ENCODE measurements at places on chromosomes 12 and 14.

- DNase-seq: no peak
These were observed 1.5 kb downstream of the HIF1A start for GRCh38 chr14:61696753-61697318.

DNA sequence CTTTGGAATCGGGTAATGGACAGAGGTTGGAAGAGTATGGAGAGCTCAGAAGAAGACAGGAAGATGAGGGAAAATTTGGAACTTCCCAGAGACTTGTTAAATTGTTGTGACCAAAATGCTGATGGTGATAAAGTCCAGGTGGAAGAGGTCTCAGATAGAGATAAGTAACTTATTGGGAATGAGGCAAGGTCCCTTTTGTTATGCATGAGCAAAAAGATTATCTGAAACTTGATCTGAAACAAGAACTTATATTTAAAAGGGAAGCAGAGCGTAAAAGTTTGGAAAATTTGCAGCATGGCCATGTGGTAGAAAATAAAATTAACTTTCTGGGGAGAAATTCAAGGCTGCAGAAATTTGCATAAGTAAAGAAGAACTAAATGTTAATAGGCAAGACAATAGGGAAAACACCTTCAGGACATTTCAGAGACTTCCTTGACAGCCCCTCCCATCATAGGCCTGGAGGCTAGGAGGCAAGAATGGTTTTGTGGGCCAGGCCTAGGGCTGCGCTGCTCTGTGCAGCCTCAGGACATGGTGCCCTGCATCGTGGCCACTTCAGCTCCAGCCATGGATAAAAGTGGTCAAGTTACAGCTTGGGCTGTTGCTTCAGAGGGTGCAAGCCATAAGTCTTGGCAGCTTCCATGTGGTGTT, 425.7 kb upstream of the PRICKLE1 start:
- no peak for DNase-seq

DNA sequence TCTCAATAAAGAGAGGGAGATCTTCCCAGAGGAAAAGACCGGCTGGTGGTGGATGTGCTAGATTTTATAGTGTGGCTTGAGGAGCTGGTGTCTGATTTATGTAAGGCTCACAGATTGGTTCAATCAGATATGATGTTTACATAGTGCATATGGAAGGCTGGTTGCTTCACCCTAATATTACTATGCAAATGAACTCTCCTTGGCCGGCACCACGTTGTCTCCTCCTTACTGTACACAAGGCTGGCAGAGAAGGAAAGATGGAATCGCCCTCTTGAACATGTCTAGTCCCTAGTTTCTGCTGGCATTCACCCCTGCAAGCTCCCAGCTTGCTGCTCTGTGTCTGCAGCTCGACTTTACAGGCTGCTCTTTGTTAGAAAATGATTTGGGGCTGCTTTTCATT, 8.9 kb downstream of the FAM186A start:
- no peak for DNase-seq

GRCh38 chr12:11748903-11749302, 99.4 kb downstream of the ETV6 start:
- no peak for DNase-seq

GRCh38 chr12:65522956-65523860, 244.7 kb downstream of the MSRB3 start:
- DNase-seq: no peak

GRCh38 chr12:103877934-103878510, 37.0 kb upstream of the NT5DC3 start:
- peak; percentile 58 for DNase-seq

- DNase-seq: no peak
These were observed 2.7 kb downstream of the ARL6IP4 start for GRCh38 chr12:122982963-122983788.

GRCh38 chr12:77049767-77050353, 15.5 kb downstream of the E2F7 start:
- no peak for DNase-seq

- no peak for DNase-seq
These were observed 145.5 kb upstream of the IGF1 start for GRCh38 chr12:102625819-102626218.

- DNase-seq: peak; percentile 23
These were observed 40.7 kb downstream of the TPCN1 start for GRCh38 chr12:113261847-113262470.

DNA sequence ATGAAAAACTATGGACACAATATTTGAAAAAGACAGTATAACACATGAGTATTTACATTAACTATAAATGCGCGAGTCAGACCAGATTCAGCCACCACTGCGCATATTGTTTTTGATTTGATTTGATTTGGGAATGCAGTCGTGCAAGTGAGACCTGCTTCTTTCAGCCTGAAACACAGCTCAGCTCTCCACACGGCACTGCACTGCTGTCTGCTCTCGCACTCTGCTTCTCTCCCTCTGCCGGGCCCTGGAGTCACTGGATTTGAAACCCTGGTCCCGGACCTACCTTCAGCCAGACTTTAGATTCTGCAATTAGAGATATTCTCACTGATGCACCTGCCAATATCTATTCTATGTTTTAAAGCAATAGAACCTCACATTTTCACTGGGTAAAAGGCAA, 143.9 kb upstream of the TMEM132C start:
- DNase-seq: no peak

- no peak for DNase-seq
These were observed 16.1 kb upstream of the RPLP0 start for GRCh38 chr12:120216742-120217605.

GRCh38 chr12:1290716-1291115, 299.7 kb downstream of the ERC1 start:
- DNase-seq: no peak

DNA sequence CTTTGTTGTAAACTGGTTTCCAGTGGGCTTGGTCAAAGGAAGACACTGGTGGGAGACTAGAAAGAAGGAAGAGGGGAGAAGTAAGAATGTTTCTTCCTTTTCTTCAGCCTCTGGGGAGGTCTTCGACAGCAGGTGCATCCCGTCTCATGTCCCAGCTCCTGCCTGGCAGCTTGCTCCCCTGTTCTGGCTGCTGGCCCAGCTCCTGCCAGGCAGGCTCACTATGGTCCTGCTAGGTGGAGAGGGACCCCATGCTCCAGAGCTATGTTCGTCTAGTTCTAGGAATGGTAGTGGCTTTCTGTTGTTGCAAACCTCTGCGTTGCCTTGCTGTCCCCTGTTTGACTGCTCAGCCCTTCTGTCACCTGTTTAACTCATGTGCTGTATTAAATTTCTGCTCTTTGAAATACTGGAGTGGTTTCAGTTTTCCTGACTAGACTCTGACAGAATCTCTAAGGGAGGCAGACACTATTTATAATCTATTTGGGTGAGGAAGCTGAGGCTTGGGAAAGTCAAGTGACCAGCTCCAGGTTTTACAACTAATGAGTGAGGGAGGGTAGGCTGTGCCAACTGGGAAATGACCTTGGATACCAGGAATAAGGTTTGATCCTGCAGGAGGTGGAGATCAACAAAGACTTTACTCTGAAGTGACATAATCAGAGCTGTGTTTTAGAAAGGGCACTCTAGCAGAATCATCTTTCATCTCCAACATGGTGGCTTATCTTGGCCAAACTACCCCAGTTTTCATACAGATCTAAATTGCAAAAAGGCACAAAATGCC, 94.7 kb upstream of the DDHD1 start:
- DNase-seq: no peak

DNA sequence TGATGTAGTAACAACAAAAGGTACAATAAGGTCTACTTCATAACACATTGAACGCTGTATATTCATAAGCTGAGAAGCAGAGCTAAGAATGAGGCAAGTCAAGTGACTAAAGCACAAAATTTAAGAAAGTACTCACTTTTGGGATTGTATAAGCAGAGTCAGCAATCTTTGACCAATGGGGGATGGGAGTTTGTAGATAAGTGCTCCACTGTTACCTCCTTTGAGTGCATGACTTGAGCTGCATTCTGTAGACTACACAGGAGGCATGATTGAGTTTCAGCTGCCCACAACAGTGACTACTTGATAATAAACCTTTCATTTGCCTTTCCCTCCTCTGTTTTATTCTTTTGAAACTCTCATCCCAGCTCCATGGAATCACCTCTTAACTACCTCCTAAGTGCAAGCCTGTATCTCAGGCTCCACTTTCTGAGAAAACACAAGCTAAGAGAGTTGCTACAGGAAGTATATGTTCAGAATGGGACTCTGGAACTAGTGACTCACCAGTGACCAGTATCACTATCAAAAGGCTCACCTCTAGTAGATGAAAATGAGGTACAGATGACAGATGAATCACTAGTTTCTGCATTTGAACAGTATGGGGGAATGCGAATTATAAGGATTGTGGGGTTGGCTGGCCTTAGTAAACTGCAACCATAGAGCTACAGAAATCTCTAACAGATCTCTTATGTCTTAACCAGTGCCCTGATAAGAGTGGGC, 49.2 kb downstream of the SLC35F4 start:
- DNase-seq: no peak

DNA sequence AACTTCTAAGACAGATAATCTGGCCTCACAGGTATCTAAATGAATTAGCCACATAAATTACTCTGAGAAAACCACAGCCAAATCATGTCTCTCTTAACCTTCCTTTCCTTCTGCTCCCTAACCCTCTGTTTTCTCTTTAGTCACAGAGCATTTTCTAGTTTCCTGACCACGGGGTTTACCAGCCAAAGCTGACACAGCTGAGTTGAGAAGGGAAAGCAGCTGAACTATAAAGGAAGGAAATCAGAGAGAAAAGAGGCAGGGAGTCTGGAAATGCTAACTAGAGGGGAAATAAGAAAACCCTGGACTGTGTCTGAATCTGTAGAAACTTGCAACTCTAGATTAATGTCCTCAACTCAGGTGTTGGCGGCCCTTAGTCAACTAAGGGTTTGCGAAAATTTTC, 24.4 kb downstream of the ANKS1B start:
- DNase-seq: no peak

DNA sequence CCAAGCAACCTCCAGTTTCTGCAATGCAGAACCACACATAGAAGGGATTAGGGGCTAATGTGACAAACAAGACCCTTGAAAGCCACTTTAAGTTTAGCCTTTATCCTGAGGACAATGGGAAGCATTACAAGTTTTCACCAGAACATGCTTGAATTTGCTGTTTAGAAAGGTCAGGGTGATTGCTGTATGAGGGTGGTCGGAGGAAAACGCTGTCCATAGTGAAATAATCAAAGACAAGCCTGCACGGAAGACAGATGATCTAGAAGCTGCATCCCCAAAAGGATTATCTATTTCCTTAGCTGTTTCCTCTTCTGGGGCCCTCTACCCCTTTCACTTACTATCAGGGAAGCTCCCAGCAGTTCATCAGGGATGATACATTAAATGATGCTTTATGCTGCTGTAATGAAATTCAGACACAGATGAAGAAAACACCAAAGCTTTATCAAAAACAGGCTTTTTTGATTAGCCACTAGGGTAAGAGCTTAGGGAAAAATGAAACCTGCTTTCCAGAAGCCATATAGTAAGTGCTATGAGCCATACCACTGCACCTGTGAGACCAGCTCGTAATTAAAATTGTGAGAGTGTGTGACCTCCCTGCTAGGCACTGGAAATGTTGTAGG, 6.5 kb downstream of the HAL start:
- no peak for DNase-seq

- no peak for DNase-seq
These were observed 78.9 kb upstream of the RESF1 start for GRCh38 chr12:31880340-31880739.

GRCh38 chr14:98548071-98548686, 723.8 kb downstream of the BCL11B start:
- peak; percentile 13 for DNase-seq

DNA sequence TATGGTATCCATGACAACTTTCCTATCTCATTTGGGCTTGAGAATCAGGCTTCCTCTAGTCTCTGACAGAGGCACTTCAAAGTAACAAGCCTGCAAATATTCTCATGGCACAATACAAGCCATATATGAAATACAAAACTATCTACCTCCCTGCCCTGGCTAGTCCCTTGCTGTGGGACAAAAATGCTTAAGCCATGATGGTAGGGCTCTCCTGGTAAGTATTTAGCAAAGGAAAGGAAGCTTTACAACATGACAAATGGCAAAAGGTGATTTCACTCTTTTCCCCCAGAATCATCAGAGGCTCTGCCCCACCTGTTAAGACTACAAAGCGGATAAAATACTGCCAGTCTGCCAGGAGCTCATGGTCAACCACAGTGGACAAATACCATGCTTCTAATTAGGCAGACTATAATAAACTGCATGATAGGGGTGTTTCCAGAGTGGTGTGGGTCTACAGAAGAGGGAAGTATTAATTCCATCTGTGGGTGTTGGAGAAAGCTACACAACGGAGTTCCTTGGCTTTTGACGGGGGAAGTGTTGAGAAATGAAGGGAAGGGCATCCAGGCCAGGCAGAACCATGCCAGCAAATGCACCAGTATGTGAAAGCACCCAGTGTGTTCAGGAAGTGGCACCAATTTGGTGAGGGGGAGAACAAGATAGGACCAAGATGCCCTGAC, 92.9 kb downstream of the SPTSSA start:
- no peak for DNase-seq

GRCh38 chr14:38405851-38406635, 150.2 kb upstream of the CLEC14A start:
- DNase-seq: no peak

GRCh38 chr12:120928864-120929652, 24.9 kb upstream of the SPPL3 start:
- DNase-seq: no peak

DNA sequence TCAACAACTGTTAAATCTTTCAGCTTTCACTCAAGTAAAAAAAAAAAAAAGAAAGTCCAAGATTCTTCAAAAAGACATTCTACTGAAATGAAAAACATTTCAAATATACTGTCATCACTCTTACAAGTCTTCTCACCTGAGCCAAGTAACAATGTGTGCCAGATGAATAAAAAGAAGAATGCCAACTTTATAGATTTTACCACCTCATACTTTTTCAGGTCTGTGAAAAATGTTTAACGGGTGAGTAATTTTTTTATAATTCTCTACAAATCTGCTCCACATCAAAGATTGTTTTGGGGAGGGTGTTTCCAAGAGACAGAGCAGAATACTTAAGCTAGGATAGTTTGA, 181.0 kb upstream of the BMP4 start:
- DNase-seq: no peak

- DNase-seq: no peak
These were observed 24.7 kb upstream of the OR6J1 start for GRCh38 chr14:22668863-22669262.

GRCh38 chr14:94451091-94451771, 1.4 kb downstream of the SERPINA11 start:
- DNase-seq: no peak

- no peak for DNase-seq
These were observed 579 bp upstream of the CLMN start for GRCh38 chr14:95320078-95320895.

- no peak for DNase-seq
These were observed 587.7 kb downstream of the RPL10L start for GRCh38 chr14:46063872-46064271.

All from stimulated activated CD4-positive, alpha-beta T cell treated with anti-CD3 and anti-CD28 coated beads, Interleukin-2, amount 100 ng/mL, for 48 hours (primary cell).